ENCODE measurements at places on chromosomes 11 and 22. TPM values are rescaled to one million over a fixed set of nuclear protein-coding genes. Genes with fewer than 3 reads are reported as not detected.

CELSR1 gene
- total RNA-seq = 1.1 TPM

DNA sequence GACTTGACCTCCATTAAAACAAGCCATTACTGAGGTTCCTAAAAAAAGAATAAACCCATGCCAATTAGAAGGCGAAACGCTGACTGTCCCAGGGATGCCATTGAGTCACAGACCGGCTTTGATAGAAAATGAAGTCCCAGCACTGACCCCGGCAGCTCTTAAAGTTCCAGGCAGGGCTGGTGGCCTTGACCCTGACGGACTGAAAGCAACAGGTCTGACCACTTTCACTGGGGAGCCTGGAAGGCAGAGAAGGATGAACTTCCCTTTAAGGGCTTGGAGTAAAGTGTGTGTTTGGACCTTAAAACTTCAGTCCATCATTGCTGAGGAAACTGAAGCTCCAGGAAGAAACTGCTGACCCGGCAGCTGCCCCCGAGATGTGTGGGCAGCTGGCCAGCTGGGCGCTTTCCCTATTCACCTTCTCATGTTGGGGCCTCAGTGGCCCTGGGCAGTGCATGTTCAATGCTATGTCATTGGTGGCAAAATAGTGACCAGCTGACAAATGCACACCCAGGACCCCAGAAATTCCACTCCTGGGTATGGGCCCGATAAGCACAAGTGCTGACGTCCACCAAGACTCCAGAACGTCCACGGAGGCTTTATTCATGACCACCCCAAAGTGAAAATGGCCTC lies 18.9 kb upstream of the EFCAB6 start:
- DNase-seq = no peak

GRCh38 chr22:49004484-49005399 lies 822.9 kb downstream of the BRD1 start:
- DNase-seq = no peak

DNA sequence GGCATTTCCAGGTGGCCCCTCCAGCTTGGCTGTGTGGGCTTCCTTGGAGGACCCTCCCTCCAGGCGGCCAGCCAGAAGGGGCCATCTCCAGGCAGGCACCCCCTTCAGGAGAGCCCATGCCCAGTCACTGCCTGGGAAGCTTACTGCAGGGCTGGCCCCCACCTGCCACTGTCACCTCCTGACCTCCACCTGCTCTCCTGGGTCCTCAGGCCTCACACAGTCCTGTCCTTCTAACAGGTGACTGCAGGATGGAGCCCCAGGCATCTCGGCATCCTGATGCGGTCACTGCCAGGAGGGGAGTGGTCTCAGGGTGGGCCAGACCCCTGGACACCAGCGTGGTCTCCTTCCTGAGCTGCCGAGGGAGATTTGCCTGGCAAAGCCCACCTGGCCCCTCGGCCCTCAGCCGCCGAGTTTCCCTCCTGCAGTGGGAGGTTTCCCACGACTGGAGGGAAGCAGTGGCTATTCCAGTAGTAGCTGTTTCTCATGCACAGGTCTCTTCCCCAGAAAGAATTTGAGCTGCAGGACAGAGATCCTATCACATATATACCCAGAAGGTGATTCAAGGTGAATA lies 13.0 kb downstream of the TBX1 start:
- no peak for DNase-seq

Measured in T-cell (primary cell).